ENCODE measurements at places on chromosomes 5 and 9.

DNA sequence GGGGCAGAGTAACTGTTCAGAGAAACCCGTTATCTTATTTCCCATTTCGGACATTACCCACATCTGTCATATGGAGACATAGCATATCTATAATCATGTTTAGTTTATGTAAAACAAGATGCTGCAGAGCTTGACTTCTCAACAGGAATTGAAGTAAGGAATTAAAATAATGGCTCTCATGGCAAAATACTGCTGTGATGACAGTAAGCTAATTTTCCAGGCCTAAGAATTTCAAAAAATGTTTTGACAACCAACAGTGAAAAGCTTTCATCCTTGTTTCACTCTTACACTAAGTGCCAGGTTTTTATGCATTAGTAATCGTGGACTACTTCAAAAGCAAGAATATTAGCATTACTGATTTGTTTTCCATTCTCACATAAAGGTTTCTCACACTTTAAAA, 518.2 kb downstream of the PTPRD start:
- DNase-seq: no peak

DNA sequence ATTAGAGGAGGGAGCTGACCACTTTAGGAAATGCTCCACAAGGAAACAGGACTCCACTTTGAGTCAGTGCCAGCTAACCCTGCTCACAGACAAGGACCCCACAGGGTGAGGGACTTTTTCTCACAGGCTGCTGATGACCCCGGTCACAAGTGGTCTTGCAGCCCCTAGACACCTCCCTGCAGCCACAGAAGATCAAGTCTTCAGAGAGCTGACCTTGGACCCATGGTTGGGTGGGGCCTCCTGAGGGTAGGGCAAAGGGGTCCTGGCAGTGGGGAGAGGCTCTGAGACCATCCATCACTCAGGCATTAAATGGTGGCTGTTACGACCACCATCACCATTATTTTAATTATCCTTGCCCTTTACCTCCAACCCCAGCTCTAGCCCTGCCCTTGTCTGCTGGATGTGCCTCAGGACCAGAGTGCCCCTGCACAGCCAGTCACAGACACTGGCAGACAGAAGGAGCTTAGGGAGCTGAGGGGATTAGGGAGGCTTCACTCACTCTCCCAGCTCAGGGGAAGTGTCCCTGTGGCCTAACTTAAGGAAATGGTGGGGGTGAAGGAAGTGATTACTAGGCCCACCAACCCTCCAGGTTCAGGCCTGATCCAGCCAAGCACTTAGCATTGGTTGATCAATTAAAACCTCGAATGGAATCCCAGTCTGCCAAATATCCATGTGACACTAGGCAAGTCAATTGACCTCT, 1.6 kb downstream of the ACSL6 start:
- DNase-seq: peak; percentile 14

- no peak for DNase-seq
Observed at GRCh38 chr5:151077967-151078366, 2.9 kb downstream of the TNIP1 start.

DNA sequence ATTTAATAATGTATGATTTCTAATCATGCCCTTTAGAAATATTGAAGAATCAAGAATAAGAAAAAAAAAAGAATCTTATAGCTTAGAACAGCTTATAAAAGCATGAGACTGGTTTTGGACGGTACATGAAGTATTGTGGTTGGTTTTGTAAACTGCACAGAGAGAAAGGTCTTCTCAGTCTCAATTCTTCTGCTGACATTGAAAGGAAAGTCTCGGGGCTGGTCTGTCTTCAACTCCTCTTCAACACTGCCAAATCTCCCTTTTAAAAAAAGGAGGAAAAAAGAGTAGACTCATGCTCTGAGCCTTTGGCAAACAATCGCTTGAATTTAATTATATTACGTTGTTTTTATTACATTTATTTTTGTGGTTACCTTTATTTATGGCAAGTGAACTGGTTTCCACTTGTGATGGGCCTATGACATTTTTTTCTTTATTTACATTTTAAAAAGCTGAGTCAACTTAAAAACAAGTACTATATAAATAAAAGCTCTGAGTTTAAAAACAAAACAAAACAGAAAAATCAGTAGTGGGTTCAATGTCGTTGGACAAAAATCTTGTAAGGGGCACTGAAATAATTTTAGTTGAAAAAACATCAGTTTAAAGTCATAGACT, 32.8 kb upstream of the EBF1 start:
- no peak for DNase-seq

DNA sequence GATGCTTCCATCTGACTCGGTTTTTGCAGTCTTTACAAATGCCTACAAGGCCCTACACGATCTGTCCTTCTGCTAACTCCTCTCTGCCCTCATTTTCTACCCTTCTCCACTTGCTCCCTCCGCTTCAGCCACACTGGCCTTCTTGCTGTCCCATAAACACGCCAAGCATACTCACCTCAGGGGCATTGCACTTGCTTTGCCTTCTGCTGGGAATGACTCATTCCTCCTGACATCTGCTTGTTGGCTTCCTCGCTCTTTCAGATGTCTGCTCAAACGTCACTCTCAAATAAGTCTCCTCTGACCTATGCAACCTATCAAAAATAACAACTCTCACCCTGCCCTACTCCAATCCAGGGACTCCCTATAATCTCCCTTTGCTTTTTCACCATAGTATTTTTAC, 28.2 kb downstream of the CDC25C start:
- no peak for DNase-seq

DNA sequence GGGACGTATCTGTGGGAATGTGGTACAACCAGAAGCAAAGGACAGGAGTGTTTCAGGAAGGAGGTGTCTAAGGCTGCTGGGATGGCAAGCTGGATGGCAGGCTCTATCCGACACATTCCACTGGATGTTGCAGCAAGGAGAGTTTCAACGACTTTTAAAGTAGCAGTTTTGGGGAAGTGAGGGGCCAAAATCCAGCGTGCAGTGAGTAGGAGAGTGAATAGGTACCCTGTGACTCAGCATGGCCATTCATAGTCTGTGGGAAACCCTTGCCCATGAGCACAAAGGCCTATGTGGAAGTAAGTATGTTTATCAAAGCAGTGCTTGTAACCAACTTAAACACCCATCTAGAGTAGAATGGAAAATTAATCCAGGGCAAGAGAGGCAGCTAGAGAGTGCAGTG, 664.7 kb downstream of the ACTL7B start:
- no peak for DNase-seq

- no peak for DNase-seq
Observed at GRCh38 chr9:133928248-133928764, 63.8 kb downstream of the VAV2 start.

- no peak for DNase-seq
Observed at GRCh38 chr5:172229904-172230303, 35.9 kb downstream of the EFCAB9 start.

- no peak for DNase-seq
Observed at GRCh38 chr5:168976311-168976970, 324.5 kb downstream of the SLIT3 start.

DNA sequence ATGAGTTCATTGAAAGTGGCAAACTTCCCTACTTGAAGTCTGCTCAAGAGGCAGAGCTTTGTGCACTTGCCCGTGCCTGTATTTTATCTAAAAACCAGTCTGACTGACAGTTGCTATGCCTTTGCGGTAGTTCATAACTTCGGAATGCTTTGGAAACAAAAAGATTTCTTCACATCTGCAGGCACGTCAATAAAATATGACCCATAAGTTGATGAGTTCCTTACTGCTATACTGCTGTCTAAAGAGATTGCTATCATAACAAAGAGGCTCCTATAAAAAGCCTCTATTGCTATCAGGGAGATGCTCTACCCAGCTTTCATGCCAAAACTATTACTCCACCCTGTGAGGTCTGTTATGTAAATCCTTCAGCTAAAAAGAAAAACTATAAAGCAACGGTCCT, 25.4 kb upstream of the RNF20 start:
- DNase-seq: no peak
